ENCODE measurements at places on chromosomes 5 and 9. TPM values are rescaled to one million over a fixed set of nuclear protein-coding genes. Genes with fewer than 3 reads are reported as not detected.

The STK10 gene
- 36.3 TPM for total RNA-seq

GRCh38 chr5:66793049-66793448 is 196.9 kb downstream of the MAST4 start:
- DNase-seq, result no peak

DNA sequence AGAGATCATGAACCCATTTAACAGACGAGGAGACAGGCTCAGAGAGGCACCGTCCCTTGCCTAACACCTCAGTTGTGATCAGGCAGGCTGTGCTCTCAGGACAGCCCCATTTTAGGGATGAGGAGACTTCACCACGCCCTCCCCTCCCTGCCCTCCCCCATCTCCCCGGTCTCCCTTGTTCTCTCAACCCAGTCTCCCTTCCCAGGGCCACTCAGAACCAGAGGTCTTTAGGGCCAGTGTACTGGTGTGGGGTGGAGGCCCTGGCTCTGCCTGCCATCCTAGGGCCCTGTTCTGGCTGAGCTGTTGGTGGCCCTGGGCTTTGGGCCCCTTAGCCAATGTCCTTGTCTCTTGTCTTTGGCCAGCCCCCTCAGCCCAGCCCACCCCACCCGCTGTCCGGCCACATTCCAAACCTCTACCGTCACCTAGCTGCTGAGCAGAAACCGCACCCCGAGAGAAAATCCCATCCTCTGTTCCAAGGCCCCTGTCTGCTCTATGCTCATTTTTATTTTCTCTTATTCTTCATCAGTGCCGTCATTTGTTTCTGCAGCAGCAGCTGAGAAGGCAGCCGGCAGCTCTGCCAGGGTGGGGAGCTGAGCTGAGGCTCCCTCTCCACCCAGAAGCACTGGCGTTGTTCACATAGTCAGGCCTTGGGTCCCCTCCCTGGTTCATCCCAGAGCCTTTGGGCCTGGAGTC is 33.9 kb downstream of the OLFML2A start:
- no peak for DNase-seq

- no peak for DNase-seq
Measured at GRCh38 chr9:85740787-85741094, 1.0 kb downstream of the AGTPBP1 start.

The ABO gene
- total RNA-seq, result 25.6 TPM
